ENCODE measurements at places on chromosomes 1 and 21.

GRCh38 chr1:23720256-23720995 lies 22.8 kb upstream of the ELOA start:
- no peak for DNase-seq

- no peak for DNase-seq
These were observed 21.4 kb downstream of the RUNX3 start for GRCh38 chr1:24908591-24909259.

- peak; percentile 65 for DNase-seq
These were observed 151.8 kb upstream of the B3GALT2 start for GRCh38 chr1:193338194-193338593.

DNA sequence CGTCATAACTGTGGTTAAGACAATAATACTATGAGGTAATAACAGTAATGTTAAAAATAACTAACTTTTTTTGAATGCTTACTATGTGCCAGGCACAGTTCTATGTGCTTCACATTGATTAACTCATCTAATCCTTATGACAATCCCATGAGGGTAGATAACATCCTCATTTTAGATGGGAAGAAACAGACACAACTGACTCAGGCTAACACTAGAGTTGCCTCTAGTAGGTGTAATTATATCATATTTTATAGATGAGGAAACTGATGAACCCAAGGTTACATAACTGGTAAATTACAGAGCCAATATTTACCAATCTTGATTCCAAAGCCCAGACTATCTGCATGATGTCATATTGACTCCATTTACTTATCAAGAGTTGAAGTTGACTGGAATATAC lies 23.5 kb downstream of the SERPINC1 start:
- DNase-seq: no peak

DNA sequence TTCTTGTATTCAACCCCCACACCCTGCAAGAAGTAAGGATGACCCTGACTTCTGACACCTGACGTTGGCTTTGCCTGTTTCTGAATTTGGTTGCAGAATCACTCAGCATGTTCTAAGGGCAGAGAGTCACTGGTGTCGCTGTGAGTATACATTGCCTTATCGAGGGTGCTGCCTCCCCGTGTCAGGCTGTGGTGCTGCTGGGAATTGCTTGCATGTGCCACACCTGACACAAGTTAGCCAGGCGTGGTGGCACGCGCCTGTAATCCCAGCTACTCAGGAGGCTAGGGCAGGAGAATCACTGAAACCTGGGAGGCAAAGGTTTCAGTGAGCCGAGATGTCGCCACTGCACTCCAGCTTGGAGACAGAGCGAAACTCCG lies 45.9 kb downstream of the WDR4 start:
- peak; percentile 74 for DNase-seq

GRCh38 chr21:27407271-27407670 lies 440.4 kb upstream of the ADAMTS5 start:
- DNase-seq: no peak

- peak; percentile 77 for DNase-seq
These were observed 9.8 kb downstream of the PHC2 start for GRCh38 chr1:33420870-33421775.

- DNase-seq: peak; percentile 73
These were observed 15.2 kb downstream of the RGS4 start for GRCh38 chr1:163084330-163084729.

All from PC-3 (cell line).